ENCODE measurements at places on chromosomes 4 and X. TPM values are rescaled to one million over a fixed set of nuclear protein-coding genes. Genes with fewer than 3 reads are reported as not detected.

GRCh38 chrX:37918168-37918567 is 70.8 kb upstream of the DYNLT3 start:
- DNase-seq = no peak

- DNase-seq = peak; percentile 30
These were observed 35.2 kb upstream of the CCNG2 start for GRCh38 chr4:77121736-77122240.

DNA sequence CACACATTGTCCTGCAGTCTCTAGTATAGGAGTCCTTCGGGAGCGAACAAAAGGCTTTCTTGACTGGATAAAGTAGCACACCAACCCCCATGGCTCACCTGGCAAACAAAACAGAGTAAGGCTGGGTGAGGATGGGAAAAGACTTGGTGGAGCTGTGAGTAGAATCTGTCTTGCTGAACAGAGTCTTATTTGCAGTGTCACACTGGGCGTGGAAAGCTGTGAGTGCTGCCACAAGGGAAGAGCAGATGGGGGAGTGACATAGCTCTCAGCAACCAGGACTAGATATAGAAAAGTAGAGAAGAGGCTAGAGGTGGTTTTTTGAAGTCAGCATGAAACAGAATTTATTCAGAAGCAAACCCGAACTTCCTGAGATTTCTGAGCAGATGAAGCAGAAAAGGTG is 137.2 kb upstream of the ESX1 start:
- DNase-seq = no peak

DNA sequence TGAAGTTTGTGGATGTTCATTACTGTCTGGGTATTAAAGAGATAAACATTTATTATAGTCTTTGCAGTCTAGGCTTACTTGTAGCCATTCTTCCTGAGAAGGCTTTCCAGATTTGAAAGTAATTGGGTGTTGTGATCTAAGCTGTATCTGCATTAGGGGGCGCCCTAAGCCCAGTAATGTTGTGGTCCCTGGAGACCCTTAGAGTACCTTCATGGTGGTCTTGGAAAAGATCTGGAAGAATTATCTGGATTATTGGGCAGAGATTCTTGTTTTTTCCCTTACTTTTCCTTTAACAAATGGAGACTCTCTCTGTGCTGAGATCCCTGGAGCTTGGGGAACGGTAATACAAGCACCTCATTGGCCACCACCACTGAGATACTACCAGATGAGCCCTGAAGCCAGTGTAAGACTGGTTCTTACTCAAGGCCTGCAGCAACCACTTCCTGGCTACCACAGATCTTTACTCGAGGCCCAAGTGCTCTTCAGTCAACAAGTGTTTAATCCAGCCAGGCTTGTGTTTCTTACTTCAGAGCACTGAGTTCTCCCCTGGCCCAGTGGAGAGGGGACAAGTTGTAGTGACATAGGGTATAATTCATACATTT is 63.1 kb downstream of the RTL3 start:
- no peak for DNase-seq

GRCh38 chr4:157572284-157572683 is 351.8 kb downstream of the GRIA2 start:
- DNase-seq = no peak

DNA sequence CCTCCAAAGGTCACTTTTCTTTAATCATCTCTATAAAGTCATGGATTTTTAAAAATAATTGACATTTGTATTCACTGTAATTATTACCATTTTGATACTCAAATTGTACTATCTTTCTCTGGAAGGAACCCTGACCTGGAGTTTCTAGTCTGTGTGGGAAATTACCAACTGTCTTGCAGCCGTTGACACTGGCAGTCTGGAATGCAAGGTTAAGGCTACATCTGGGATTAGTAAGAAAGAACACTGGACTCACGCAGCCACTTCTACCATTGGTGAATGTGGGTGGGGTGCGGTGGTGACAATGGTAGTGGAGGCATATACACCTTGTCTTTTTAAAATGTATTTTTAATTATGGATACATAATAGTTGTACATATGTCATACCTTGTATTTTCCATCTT is 40.9 kb downstream of the EGF start:
- no peak for DNase-seq

- no peak for DNase-seq
These were observed 13.5 kb upstream of the PPM1K start for GRCh38 chr4:88297725-88298454.

- no peak for DNase-seq
These were observed 17.2 kb upstream of the DRD5 start for GRCh38 chr4:9764155-9764696.

Gene EVC
- 32.0 TPM for polyA plus RNA-seq
